H4 (cell line): ENCODE measurements at places on chromosomes 3 and 15. TPM values are rescaled to one million over a fixed set of nuclear protein-coding genes. Genes with fewer than 3 reads are reported as not detected.

DNA sequence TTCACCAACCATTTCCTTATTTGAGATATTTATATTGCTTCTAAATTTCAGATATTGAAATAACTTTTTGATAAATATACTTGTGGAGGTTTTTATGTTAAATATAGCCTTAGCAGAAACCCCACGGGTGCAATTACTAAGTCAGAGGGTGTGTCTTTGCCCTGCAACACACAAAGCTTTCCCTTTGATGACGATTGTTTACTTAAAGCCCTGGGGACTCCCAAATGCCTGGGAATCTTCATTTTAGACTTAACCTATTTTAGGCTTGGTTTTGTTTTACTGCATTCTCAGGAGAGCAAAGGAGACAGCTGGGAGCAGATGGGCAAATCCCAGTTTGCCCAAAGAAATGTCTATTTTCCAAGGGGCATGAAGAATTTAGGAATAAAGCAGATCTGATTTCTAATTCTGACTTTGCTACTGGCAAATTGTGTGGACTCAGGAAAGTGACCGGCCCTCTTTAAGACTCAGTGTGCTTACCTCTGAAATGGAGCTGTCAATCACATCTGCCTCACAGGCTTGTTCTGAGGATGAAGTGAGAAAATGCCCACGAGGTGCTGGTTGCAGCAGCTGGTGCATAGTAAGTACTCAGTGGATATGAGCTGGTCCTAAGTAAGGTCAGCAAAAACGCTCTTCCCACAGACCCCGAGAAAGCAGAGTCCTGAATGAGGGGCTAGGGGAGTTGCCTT lies 49.3 kb upstream of the CA12 start:
- no peak for DNase-seq

DNA sequence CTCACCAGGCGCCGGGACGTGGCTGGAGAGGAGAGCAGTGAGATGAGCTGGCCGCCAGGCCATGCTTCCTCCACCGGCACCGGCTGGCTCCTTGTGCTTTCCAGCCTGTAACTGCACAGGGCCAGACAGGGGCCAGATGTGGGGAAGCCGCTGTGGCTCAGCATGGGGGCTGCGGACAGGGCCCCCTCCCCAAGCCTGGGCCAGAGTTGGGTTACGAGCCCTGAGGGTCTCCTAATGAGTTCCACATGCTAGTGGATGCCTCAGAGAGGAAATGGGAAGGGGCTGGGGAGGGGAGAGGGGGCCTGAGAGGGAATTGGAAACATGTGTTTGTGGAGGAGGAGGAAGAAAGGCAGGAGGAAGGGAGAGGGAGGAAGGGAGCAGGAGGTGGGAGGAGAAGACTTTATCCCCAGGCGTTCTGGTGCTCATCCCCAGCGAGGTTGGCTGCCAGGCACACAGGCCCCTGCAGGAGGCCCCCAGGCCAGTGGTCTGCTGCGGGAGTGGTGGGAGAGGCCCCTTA lies 11.7 kb upstream of the DUSP7 start:
- DNase-seq, result no peak

DNA sequence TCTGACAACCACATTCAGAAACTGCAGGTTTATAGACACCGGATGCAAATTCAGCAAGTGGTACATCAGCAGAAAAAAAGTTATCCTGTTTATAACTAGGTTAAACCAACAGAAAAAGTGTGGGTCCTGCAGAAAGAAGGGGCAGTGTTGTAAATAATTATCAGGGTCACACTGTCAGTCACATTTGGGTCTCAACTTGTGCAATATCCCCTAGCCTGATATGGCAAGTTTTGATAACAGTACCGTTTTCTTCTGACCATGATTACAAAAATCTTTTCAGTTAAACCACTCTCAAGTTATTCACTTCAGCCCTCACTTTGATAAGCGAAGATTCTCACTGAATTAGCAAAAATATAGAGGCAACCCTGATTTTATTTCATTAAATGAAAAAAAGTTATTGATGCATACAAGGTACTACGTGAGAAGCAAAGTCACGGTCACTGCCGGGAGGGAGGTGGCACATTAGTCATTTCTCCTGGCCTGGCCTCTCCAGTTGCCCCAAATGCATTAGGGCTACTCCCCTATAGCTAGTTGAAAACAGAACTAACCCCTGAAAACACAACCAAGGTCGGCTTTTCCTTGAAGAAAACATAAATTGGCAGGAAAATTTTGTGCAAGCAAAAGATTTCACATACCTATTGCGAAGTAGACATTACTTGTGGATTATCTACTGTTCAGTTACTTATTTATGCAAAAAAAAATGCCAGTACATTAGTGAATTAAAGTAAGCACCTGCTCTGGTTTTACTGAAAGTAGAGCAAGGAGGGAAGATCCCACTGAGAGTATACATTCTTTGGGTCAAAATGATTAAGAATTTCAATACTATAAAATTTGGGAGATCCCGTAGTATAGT lies 28.6 kb downstream of the IL5RA start:
- DNase-seq, result no peak

- DNase-seq, result no peak
These were observed 38.2 kb upstream of the SEMA4B start for GRCh38 chr15:90162956-90163355.

Gene MORC1
- 0.04 and 0.10 TPM in 2 replicates for total RNA-seq
